ENCODE measurements at places on chromosomes 7 and 10. TPM values are rescaled to one million over a fixed set of nuclear protein-coding genes. Genes with fewer than 3 reads are reported as not detected.

DNA sequence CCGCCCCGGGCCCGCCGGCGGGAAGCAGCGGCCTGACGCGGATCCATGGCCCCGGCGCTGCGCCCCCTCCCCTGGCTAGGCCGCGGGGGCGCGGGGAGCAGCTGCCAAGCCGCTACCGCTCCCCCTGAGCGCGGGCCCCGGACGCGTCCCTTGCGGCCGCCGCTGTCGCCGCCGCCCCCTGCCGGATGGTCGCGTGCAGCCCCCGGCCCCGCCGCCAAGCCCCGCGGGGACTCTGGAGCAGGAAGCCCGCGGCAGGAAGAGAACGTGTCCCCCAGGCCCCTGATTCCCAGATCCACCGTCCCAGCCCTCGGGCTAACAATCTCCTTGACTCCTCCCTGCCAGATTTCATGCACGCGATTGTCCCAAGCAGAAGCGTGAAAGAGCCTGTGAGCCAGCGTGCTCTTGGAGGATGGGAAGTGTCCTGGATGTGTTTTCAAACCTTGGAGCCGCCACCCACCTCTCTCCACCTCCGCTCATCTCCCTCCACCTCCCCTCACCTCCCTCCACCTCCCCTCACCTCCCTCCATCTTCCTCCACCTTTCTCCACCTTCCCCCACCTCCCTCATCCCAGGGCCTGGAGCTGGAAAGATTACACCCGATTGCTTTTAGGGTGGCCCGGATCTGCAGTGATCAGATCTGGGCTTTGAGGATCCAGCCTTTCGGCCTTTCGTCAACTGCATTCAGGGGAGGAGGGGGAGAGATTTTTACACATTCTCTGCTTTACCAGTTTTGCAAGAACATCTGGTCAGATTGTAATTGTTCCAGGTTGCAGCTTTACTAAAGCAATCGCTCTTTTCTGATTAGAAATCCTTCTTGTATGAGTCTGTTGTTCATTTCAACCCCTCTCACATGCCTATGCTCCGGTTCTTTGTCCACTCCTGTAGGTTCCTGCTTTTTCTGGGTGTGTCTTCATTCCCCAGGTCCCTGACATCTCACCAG is 570 bp upstream of the PRTFDC1 start:
- no peak for DNase-seq

DNA sequence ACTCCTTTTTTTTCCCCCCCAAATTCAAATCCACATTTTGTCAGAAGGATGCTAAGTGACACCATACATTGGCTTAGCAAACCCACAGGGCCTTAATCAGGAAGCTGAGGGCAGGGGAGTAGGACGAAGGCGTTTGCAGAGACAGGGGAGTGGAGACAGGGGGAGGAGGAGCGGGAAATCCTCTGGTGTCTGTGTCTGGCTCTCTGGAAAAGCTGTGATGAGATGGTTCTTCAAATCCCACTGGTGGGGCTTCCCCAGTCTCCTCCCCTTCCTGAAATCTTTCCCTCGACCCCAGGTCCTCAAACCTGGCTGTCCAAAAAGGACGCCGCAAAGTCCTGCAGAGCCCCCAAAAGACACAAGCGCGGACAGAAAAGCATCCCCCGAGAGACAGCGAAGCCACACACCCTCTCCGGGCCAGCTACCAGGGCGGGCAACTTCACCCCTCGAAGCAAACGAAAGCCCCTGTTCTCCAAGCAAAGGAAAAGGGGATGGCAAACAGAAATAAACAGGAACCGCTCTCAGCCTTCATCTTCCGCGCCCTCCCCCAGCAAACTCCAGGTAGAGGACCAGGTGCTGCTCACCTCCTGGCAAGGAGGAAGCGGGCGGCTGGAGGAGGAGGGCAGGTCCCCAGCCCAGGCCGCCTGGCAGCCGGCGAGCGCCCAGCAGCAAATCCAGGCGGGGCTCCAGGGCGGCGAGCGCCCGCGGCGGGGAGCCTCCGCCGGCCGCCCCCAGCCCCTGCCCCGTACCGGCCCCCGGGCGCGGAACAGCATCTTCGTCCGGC is 520 bp downstream of the ELAPOR2 start:
- no peak for DNase-seq

DNA sequence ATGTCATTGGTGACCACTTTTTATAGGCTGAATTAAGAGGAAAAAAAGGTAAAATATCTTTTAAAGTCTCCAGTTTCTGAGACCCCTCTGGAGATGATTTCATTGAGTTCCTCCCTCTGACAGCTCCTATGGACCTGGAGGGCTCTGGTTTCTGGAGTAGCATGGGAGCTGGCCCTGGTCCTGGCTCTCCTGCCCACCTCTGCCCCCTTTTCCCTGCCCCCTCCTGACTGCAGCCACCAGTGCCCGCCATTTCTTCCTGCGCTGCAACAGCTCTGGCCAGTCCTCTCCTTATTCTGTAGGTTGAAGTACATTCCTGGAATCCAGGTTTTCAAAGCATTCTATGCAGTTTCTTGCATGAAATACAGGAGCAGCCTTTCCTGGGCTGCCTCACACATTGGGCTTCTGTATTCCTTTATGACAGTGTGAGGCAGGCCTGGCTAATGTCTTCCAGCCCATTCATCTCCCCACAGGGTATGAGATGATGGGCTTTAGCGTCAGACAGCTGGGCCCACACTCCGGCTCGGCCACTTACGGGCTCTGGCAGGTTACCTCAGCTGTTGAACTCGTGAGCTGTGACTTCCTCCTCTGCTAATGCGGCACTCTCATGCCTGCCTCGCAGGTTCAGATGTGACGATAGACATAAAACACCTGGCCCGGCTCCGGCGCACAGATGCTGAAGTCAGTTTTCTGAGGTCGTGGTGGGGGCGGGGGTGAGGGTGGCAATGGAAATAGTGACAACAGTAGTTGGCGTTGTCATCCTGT is 101.7 kb downstream of the MGMT start:
- DNase-seq, result no peak

DNA sequence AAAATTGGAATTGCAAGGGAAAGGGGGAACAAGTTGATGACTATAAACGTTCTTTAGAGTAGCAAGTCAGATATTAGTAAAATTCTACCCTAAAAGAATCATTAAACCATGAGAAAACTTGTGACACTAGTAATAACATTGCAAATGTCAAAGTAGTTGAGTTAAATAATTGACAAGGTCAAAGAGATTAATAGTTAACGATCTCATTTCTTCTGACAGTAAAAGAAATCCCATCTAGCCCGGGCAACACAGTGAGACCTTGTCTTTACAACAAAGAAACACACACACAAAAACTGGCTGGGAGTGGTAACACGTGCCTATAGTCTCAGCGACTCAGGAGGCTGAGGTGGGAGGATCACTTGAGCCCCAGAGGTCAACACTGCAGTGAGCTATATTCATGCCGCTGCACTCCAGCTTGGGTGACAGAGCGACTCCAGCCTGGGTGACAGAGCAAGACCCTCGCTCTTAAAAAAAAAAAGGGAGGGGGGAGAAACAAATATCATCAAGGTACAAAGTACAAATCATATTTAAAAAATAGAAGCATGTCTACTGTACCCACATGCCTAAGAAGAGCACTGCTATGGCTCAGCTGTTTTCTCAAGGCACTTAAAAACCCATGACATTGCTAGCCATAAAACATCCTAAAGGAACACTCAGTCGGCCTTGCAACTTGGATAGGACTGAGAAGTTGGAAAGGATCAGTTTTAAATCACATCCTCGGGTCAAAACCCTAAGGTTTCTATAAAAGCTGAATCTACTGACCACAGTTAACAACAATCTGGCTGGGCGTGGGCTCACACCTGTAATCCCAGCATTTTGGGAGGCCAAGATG is 401.1 kb downstream of the PARD3 start:
- DNase-seq, result no peak

- DNase-seq, result no peak
Measured at GRCh38 chr7:111229916-111230315, 139.0 kb downstream of the LRRN3 start.

- DNase-seq, result no peak
Measured at GRCh38 chr10:62614389-62615157, 189.9 kb upstream of the ADO start.

DNA sequence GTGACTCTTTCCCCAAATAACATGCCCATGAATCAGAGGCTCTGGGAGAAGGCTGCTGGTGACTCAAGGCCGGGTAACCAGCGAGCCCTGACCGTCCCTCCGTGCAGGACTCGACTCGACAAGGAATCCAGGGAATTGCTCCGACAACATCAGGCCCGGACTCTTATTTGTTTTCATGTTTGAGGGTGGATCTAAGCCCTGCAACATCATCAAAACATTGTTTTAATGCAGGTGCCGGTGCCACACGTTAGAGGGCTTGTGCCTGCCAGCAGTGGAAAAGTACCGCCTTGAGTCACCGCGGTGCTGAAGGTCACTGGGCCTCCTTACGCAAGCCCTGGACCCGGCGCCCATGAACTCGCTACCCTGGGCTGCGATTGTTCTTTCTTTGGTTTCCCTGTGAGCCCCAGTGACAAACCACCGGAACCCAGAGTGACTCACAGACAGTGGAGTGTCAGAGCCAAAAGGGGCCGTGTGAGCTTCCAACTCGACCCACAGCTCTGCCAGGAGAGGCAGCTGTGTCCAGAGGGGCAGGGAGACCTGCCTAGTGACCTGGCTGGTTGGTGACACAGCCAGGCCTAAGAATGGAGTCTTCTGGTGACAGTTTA is 139.4 kb upstream of the SHH start:
- peak; percentile 99 for DNase-seq

PAX4 gene
- not detected for total RNA-seq

DNA sequence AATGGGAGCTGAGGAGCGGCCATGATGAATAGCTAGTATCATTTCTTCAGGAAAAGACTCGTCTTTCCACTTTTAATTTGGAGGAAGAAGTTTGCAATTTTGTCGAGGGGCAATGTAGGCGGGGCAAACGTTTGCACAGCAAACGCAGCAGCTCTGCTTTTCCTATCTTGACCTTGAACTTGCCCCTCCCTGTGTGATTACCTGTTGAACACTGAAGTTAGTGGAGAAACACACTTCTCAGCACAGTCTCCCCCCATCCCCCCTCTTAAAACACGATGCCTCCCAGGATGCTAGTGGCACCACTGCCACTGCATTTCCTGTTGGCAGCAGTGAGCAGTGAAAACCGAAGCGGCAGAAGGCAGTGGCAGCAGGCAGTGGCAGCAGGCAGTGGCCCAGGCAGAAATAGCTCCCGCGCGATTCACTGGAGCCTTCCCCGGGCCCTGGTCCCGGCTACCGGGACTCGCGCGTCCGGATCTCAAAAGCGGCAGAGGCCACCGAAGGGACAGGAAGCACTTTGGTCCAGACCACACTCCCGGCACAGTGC is at the start of gene EPDR1:
Gene EPDR1, plus strand, starts transcription at position 336 of the 544 bp plus-strand sequence. CDS start 300 bp downstream, outside the sequence.
- no peak for DNase-seq

DNA sequence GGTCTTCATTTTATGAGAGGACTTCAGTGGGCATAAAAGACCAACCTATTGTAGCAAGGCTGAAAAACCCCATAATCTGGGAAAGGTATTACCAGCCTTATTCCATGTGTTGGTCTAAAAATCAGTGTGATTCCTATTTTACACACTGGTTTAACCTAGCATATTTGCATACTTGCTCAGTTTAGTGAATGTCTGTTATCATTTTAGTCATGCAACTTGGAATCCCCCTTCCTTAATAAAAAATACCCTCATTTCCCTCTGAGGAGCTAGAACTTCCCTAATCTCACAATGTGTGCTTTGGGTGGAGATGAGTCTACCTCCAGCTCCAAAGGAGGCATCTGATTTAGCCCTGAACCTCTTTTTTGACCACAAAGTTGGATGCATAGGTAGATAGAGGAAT is 312.8 kb upstream of the SORCS1 start:
- no peak for DNase-seq

GALNT17 gene
- not detected for total RNA-seq

DNA sequence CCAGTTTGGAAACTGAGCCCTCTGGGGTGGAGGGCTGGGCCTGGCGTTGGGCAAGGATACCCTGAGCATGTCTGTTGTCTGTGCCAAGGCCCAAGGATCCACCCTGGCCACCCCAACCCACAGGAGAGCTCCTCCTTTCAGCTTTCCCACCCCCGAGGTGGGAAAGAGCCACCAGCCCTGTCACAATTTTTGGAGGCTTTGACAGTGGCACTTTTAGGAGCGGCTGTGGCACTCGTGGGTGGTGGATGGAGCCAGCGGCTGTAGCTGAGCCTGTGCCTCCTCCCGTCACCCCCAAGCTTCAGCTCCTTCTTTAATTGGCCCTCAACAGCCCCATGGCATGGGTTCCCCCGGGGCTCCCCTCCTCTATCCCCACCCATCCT is 18.2 kb upstream of the ZNF862 start:
- DNase-seq, result no peak

GRCh38 chr7:70744492-70744891 is 387.5 kb upstream of the GALNT17 start:
- DNase-seq, result no peak

DNA sequence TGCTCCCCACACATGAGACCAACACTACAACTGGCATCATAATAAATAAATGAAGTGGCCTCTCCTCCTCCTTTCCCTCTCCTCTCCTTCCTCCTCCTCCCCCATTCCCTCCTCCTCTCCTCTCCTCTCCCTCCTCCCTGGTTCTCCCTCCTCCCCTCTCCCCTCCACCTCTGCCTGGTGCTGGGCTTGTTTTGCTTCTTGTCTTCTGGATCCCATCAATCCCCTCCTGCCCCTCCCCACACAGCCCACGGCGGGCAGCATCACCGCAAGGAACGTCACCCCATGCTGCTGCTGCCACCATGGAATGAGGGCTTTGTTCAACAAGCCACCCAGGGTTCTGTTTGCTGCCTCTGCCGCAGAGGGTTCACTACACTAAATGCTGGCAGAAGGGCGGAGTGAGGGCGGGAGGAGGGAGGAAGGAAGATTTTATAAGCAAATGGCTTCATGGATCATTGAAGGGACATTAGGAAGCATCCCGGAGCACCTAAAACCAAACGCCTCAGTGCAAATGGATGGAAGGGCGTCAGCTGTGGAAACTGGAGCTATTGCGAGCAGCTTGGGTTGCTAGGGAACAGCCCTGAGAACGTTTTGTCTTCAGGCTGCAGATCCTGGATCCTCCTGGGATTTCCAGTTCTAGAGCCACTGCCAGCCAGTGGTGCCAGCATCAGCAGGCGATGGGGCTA is 379.7 kb upstream of the ZMIZ1 start:
- no peak for DNase-seq

DNA sequence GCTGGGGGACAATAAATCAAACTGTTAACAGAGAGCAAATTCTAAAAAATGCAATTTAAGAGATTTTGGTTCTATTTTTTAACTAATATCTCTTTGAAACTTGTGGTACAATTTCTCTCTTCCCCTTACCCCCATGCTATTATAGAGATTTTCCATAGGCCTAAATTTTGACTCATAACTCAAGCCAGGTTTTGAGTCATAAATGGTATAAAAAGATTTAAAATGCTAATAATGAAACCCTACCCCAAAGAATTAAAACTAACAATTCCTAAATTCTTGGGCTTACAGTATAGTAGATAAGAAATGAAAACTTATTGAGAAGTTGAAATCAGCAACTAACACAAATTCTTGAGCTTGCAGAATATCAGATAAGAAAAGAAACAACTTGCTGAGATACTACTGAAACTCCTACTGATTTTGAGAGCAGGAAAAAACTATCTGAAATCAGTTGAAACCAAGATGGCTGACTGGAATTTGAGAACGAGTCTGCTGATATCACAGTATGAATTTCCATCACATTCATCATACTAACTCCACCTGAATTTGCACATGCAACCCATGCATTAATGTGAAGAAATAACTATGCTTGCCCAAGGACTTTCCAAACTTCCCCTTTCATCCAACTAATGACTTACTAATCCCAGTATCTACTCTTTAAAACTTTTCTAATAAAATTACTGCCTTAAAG is 36.3 kb downstream of the POT1 start:
- DNase-seq, result no peak

- no peak for DNase-seq
Measured at GRCh38 chr7:84261509-84261908, 66.9 kb upstream of the SEMA3A start.

VENTX gene
- not detected for total RNA-seq

GRCh38 chr7:56174875-56175760 is 58.9 kb upstream of the NUPR2 start:
- no peak for DNase-seq
